ENCODE measurements at places on chromosomes 7 and 10.

- DNase-seq = no peak
Observed at GRCh38 chr10:62243647-62243997, 25.0 kb downstream of the RTKN2 start.

- no peak for DNase-seq
Observed at GRCh38 chr7:157579425-157579824, 242.6 kb downstream of the DNAJB6 start.

- DNase-seq = no peak
Observed at GRCh38 chr7:80584778-80585177, 53.7 kb upstream of the CD36 start.

DNA sequence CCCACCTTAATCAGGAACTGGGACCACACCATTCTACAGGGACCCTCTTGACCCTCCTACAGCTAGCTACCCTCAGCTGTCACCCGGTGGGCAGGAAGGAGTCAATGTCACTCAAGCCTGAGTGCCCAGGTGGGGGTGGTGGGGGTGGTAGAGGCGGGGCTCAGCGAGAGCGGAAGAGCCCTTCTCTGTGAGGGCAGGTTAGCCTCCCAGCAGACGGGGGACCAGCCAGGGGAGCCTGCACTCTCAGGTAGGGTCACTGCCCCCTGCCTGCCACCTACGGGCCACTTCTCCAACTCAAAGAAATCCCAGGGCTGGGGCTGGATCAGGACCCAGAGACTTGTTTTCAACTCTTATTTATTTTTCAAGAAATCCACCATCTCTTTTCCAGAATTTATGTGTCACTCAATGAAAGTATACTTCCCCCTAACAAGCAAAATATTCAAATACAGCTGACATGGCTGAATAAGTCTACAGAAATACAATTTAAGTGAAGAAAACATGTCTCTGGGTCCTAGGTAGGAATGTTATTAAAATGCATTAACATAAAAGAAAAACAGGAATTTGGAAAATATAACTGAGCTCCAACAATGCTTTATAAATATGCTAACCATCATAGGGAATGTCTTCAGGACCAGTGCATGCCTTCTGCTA, 63.4 kb upstream of the DDC start:
- no peak for DNase-seq

DNA sequence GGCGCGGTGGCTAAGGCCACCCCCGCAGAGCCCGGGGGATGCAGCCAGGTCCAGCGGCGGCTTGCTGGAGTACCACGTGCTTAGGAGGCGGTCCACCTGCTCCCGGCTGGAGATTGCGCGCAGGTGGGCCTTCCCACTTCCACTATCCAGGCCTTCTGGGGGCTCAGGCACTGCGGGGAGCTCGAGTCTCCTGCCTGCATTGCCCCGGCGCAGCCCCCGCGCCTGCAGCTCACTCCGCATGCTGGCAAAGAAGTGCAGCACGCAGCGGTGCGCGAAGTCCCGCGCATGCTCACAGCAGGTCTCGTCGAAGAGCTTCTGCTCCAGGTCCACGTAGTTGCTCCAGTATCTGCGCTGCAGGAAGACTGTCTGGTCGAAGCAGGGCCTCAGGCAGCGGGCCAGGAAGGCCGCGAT, 5.8 kb downstream of the CALHM3 start:
- no peak for DNase-seq

DNA sequence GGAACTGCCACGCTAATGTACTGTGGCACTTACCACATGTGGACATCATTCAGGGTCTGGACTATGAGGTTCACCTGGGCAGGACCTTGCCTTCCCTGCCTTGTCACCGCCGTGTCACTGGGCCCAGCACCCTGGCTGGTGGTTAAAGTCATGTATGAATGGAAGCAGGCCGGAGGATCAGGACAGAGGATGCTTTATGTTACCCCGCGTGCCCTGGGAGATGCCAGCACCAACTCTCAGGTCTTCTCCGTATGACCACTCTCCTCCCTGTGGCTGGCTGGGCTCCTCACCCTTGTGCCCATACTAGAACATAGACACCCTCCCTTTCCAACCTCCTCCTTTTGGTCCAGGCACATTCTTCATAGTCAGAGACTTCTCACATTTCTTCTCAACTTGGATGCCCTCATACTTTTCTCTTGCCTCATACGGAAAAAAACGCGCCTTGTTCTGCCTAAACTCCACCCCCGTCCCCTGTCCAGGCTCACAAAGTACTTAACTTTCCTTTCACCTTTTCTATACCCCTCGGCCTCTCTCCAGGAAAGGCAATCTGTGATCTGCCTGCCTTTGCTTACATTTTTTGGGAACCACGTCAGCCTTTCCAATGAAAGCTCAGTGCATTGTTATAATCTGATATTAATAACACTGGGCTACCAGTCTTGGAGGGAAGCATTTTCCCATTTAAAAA, 240.0 kb downstream of the TEX36 start:
- DNase-seq = no peak

- no peak for DNase-seq
Observed at GRCh38 chr7:66800591-66800990, 60.1 kb downstream of the RABGEF1 start.

- DNase-seq = no peak
Observed at GRCh38 chr10:102776779-102777456, 33.2 kb downstream of the WBP1L start.

- no peak for DNase-seq
Observed at GRCh38 chr7:132536654-132537395, 39.4 kb downstream of the PLXNA4 start.

All from T-cell (primary cell).